Breast epithelium (tissue), 4 donors: ENCODE measurements at places on chromosomes 16 and 17. TPM values are rescaled to one million over a fixed set of nuclear protein-coding genes. Genes with fewer than 3 reads are reported as not detected.

DNA sequence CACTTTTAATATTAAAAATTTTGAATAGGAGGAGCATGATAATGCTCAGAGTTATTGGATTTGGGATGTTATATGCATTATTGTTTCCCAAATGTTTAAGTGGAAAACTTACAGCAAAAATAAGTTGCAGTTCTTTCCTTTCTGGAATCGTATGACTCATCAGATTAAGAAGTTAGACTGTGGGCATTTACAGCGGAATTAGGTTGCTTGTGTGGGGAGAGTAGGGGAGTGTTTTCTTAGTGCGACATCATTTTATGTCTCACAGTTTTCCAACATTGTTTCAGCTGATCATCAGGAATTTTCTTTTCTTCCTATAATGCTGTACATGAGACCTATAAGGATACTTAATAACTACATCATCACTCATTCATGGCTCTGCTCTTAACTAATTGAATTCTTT lies 1631.8 kb downstream of the CDH8 start:
- no peak for DNase-seq

DNA sequence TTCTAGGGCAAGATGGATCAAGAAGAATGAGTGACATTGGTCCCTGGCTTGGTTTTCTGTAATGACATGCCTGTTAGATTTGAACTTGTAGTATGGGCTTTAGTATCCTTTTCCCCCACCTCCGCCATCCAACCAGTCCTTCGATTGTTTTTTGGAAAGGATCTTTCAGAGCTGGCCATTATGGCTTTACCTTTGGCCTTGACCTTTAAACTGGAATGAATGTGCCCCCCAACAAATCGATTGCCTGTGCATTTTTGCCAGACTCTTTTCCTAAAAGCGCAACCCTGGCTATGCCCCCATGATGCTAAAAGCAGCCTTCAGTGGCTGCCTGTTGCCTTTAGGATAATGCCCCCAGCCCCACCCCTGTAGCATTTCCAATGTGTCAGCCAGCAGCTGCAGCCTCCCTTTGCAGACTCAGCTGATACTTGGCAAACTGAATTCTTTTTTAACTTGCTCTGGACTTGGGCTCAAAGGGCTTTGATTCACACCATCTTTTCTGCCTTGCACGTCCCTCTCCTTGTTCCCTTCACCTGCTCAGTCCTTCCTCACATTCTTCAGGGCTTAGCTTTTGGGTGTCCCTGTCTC lies 4.0 kb downstream of the GPRC5C start:
- DNase-seq, result no peak

DNA sequence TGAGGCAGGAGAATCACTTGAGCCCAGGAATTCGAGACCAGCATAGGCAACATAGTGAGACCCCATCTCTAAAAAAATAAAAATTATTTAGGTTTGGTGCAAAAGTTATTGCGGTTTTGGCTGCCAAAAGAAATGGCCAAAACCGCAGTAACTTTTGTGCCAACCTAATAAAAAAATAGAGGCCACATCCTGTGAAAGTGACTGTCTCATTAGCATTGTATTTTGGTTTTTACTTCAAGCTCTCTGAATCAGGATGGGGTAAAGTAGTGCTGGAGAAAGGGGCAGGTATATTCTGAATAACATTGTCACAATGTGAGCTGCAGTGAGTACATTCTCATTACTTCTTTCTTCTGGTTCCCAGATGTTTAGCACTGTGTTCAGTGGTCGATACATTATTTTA lies 36.0 kb downstream of the ATP6V0A1 start:
- DNase-seq, result no peak

Gene PRR14
- total RNA-seq, result 21.3 TPM

GRCh38 chr17:78937561-78937960 lies 12.4 kb upstream of the TIMP2 start:
- no peak for DNase-seq

Gene KRTAP4-11
- total RNA-seq, result not detected

DNA sequence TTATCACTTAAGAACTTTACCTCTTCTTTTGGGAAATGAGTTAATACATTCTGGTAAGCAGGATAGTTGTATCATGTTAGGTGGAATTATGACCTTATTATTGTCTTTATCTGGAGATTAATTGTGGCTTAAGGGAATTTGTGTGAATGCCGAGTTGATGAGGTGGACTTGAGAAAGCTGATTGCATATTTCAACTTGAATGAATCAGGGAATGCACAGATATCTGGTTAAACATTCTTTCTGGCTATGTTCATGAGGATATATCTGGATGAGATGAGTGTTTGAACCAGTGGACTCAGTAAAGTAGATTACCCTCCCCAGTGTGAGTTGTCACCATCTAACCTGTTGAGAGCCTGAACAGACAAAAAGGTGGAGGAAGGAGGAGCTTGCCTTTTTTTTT lies 326.1 kb upstream of the GOT2 start:
- no peak for DNase-seq

Gene HS3ST3A1
- 0.66 TPM for total RNA-seq

DNA sequence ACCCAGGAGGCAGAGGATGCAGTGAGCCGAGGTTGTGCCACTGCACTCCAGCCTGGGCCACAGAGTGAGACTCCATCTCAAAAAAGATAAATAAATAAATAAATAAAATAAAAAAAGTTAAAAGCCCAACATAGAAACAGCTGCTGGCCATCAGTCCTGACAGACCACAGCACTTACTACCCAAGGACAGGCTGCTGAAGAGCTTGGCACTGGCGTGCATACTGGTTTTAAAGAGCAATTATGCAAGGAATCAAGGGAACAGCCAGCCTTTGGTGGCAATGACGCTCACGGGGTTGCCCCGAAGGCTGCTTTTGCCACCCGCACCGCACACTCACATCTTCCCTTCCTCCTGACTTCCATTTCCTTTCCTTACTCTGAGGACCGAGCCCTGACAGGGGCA lies 4.2 kb downstream of the PLD6 start:
- no peak for DNase-seq
